NCI-H446 (cell line): ENCODE measurements at places on chromosomes 11 and 22.
A peak's percentile ranks its signal among the peaks of the same experiment; 100 is the strongest.

- DNase-seq, result no peak
These were observed at the start of gene KCNJ11 for GRCh38 chr11:17388609-17389210. Gene KCNJ11 (minus strand): TSS chr11:17388659. CDS start chr11:17388091, 568 bp downstream.

- DNase-seq, result no peak
These were observed 39.1 kb upstream of the SHISAL1 start for GRCh38 chr22:44351685-44352377.

GRCh38 chr22:26806445-26807175 is 149.2 kb downstream of the MIAT start:
- peak; percentile 26 for DNase-seq

DNA sequence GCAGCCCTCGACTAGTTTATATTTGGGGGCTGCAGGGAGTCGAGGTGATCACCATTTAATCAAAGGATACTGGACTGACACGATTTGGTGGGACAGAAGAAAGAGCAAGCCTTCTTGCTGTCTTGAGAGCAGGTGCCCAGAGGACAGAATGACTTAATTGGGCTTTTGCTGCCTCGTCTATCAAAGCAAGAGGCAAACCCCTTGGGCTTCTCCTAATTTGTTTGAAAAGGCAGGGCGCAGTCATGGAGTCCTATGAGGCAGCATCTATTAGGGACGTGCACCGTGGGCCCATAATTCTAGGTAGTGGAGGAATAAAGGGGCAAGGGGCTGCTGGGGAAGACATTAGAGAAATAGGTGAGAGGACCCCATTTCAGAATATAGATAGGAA is 1411.3 kb downstream of the TBC1D22A start:
- DNase-seq, result no peak

DNA sequence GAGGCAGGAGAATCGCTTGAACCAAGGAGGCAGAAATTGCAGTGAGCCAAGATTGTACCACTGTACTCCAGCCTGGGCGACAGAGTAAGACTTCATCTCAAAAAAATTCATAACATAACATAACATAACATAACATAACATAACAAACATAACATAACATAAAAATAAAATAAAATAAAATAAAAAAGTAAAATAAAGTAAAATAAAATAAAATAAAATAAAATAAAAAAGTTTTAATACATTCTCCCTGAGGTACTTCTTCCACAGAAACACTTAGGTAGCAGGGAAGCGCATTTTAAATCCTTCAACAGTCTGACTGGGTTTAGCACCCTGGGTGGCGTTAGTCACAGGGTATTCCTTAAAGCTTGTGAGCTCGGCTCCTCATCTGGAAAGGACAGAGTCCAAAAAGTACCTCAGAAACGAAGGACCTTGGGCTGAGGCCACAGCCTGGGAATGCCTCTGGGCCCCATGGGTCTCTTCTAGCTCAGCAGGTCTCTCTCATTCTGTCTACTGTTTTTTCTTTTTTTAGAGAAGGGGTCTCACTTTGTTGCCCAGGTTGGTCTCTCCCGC is 41.7 kb downstream of the MICAL3 start:
- no peak for DNase-seq

GRCh38 chr11:82989628-82990404 is 81.9 kb downstream of the RAB30 start:
- DNase-seq, result no peak

- DNase-seq, result no peak
These were observed 18.5 kb downstream of the DHCR7 start for GRCh38 chr11:71429701-71430100.

DNA sequence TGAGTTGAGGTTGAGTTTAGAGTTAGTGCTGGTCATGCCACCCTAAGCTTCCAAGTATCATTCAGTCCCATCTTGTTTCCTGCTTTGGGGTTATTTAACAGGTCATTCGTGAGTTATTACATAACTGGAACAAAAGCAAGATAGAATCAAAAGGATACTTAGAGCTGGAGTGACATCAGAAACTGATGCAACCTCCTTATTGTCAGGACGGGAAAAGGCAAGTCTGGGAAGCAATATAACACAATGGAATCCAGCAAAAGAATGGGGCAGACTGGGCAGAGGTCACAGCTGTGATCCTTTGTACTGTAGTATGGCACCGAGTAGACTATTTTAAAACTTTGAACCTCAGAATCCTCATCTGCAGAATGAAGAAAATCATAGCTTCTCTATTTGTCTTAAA is 4.4 kb upstream of the PRSS23 start:
- DNase-seq, result no peak

DNA sequence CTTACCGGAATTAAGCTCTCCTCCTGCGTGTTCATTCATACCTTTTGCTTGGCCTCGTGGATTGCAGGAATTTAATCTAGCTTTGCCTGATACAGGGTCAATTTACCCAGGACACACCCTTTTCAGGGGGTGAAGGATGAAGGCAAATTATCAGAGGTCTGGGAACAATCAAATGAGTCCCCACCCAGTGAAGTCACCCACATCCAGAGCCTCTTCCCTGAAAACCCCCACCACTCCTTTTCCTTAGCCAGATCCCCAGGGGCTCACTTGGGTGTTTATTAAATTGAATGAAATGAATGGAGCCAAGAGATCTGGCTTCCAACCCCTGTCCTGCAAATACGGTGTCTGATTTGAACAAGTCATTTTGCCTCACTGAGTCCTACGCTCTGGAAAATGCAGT is 31.0 kb upstream of the LIPT2 start:
- DNase-seq, result no peak

GRCh38 chr11:133227632-133228111 is 304.6 kb downstream of the OPCML start:
- no peak for DNase-seq

- no peak for DNase-seq
These were observed 394.5 kb upstream of the KIRREL3 start for GRCh38 chr11:127395034-127395433.

DNA sequence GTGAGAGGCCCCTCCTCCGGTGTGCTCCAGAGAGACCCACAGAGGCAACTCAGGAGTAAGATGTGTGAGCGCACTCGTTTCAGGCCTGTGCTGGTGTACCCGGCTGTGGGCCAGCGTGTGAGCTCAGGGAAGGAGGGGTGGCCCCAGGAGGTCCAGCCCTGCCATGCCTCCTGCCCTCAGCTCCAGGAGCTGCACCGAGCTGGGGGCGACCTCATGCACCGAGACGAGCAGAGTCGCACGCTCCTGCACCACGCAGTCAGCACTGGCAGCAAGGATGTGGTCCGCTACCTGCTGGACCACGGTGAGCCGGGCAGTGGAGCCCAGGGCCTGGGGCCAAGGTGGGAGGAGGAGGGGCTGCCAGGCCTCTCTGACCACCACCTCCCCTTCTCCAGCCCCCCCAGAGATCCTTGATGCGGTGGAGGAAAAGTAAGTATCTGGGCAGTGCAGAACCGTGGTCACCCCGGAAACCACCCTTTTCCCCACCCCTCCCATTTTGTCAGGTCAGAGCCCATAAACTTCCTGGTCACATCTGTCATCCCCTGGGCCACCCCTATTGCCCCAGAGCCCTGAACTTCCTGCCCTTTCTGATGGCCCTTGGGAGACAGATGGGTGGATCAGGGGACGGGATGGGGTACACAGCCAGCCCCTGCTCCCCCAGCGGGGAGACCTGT is 2.5 kb upstream of the MDK start:
- DNase-seq, result no peak

- DNase-seq, result no peak
These were observed 61.9 kb downstream of the MTNR1B start for GRCh38 chr11:93031386-93031785.

GRCh38 chr11:86249307-86250098 is 5.0 kb downstream of the EED start:
- DNase-seq, result no peak

DNA sequence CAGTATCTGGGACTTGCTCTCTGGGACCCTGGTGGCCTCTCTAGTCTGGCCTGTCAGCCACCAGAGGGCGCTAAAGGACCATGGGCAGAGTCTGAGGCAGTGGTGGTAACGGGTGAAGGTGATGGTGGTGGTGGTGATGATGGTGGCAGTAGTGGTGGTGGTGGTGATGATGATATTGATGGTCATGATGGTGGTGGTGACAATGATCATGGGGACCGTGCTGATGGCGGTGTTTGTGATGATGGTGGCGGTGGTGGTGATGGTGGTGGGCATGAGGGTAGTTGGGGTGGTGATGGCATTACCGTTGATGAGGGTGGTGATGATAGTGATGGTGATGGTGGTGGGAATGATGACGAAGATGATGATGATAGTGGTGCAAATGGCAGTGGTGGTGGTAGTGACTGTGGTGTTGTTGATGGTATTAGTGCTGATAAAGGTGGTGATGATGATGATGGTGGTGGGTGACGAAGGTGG is 16.0 kb downstream of the TRPM5 start:
- no peak for DNase-seq

DNA sequence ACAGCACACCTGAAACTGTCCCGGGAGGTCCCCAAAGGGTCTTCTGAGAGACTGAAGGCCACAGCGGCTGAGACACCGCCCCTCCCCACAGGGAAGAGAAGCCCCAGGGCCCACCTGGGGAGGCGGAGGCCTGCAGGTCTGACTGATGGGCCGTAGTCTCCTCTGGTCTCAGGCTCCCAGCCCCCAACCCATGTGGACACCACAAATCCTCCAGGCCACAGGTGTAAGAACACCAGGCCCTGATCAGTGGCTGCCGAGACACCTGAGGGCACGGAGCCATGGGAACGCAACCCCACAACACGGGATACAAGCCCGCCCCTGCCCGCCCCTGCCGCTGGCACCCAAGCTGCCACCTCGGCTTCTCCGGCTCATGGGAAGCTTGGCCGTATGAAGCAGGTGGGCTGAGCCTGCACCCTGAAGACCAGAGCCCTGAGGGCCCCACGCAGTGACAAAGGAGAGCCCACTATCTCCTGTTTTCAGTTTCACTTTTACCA is 46.3 kb downstream of the BRD1 start:
- DNase-seq, result no peak

- no peak for DNase-seq
These were observed 652.1 kb downstream of the NELL1 start for GRCh38 chr11:21321530-21321929.

DNA sequence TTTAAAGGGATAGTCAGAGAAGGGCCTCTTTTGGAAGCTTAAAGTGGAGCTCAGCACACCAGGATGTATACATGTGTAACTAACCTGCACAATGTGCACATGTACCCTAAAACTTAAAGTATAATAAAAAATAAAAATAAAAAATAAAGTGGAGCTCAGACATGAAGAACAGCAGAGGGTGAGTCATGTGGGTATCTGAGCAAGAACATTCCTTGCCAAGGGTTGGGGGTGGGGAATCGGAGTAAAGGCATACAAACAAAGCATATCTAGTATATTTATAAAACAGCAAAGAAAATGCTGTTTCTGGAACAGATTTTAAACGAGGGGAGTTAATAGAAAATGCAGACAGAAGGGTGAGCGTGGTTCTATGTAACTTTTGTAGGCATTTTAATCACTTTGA is 562.6 kb upstream of the ANO3 start:
- DNase-seq, result no peak

DNA sequence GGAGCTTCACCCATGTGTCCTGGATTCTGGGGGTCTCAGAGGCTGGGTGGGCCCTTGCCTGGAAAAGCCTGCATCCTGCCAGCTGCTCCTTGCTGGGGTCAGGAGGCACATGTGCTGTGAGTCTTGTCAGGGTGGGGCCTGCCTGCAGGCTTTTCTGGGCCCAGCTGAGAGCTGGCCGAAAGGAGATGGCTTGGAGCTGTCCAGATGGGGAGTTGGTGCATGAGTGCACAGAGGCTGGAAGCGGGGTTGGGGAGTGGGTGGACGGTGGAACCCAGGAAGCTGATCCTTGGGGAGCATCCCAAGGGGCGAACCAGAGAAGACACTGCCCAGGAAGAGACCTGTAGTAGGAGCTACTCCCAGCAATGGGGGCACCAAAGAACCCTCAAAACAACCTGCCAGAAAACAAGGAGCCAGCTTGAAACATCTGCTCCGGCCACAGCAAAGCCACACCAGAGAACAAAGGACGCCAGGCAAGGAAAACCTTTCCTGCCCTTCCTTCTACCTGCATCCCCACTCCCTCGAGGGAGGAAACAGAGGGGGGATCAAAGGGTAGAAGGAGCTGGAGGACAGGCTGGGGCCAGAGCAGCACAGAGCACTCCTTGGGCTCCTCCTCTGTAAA is 8.2 kb upstream of the KCTD17 start:
- DNase-seq, result no peak

GRCh38 chr11:69044111-69045013 is 4.4 kb upstream of the TPCN2 start:
- DNase-seq, result peak; percentile 48

DNA sequence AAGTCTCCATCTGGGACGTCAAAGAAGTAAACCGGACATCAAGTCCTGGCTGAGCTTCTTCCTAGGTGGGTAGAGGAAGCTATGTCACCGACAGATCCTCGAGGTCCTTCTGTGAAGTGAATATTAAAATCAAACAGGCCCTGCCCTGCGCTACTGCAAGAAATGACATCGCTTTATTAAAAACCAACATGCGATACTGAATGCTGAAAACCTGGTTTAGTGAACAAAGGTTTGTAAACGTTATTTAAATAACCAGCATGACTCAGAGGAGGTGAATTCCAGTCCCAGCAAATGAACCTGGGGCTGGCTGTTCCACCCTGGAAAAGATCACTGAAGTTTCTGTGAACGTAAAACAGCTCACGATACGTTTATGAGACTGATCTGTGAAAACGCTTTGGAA is 645 bp downstream of the RTCB start:
- no peak for DNase-seq

GRCh38 chr11:121801394-121801748 is 314.6 kb downstream of the BLID start:
- DNase-seq, result no peak

GRCh38 chr22:29883775-29884097 is 762 bp downstream of the MTMR3 start:
- no peak for DNase-seq

GRCh38 chr11:16070573-16070972 is 285.8 kb downstream of the SOX6 start:
- DNase-seq, result no peak

DNA sequence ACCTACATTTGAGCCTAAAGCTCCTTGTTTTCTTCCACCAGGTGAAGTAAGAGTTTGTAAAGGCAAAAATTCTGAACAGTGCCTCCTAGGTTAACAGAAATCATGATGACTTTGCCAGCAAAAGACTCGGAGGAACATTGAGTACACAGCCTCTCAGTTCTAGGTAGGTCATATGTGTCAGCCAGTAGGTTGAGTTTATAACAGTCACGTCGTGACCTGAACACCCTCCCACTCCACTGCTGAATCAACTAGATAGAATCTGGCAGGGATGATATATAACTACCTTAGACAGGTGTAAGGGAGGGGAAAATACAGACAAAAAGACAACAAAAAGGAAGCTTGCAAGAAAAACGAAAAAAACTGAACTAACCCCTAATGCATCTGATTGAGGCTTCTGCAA is 12.8 kb upstream of the ASPHD2 start:
- no peak for DNase-seq

GRCh38 chr11:133586903-133587517 is 54.7 kb upstream of the OPCML start:
- no peak for DNase-seq
